ENCODE measurements at places on chromosomes 13 and 19.

DNA sequence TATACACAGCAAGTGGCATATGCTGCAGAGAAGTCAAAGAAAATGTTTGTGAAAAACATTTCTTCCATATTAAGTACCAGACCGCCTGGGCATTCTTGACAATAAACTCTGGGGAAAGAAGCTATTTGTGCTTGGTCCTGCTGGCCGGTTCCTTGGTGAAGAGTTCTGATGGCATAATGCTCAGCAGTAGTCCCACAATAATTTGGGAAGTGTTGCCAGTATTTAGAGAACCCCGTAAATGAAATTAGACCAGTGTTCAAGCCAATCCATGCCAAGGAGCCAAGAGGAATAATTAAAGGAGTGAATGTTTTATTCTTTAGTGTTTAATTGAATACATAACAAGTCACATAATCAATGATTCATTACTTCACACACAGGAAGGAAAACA is 6.3 kb downstream of the KCTD12 start:
- no peaks in the 10 kb centered on the region for H3K36me3 ChIP-seq
- no peaks in the 10 kb centered on the region for H3K27me3 ChIP-seq
- DNase-seq = no peak
- H3K4me3 ChIP-seq = no peak overlapping the region
- H3K4me1 ChIP-seq = peaks cover 2% of the 10 kb centered on the region
- H3K27ac ChIP-seq = peak overlapping the region; percentile 23

- DNase-seq = peak; percentile 46
- H3K27me3 ChIP-seq = no peaks in the 10 kb centered on the region
- H3K27ac ChIP-seq = no peak overlapping the region
- H3K4me1 ChIP-seq = peaks cover 3% of the 10 kb centered on the region
- H3K36me3 ChIP-seq = no peaks in the 10 kb centered on the region
Measured at GRCh38 chr19:42433503-42434260, 6.5 kb upstream of the LIPE start.

- no peak overlapping the region for H3K27ac ChIP-seq
- no peaks in the 10 kb centered on the region for H3K4me1 ChIP-seq
- no peak for DNase-seq
Measured at GRCh38 chr19:38194061-38194701, 29.8 kb downstream of the DPF1 start.

DNA sequence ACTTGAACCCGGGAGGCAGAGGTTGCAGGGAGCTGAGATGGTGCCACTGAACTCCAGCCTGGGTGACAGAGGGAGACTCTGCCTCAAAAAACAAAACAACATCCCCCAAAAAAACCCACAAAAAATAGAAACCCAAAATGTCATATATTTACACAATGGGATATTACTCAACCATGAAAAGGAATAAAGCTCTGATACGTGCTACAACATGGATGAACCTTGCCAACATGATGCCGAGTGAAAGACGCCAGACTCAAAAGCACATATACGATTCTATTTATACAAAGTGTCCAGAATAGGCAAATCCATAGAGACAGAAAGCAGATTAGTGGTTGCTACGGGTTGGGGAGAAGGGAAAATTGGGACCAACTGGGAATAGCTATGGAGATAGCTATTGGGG is 2.1 kb upstream of the TPRX1 start:
- H3K27me3 ChIP-seq = no peaks in the 10 kb centered on the region
- no peak overlapping the region for H3K4me3 ChIP-seq
- DNase-seq = no peak
- no peak overlapping the region for H3K27ac ChIP-seq
- H3K4me1 ChIP-seq = no peaks in the 10 kb centered on the region
- H3K36me3 ChIP-seq = no peaks in the 10 kb centered on the region

DNA sequence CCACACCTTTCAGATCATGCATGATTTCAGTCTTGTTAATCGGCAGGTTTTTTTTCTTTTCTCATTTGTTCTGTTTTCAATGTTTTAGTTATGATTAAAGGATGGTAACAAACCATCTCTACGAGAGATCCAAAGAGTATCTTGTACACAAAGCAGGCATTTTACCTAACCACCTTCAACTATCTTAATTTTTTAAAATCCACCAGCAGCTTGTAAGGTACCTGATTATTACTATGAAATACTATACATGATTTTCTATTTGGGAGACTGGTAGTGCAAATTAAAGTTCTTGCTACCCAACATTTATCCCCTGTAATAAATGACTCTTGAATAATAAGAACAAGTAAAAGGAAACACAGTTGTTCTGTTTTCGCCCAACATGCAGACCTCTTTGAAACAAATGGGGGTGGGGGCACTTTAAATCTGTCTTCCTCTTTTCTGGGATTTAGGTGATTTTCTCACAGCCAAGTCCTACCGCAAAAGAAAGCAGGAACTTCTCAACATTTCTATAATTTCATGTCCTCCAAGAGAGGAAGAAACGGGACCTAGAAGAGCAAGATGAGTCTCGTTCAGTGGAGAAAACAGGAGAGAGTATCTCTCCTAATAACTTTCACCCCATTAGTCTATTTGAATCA is 3.6 kb downstream of the POU4F1 start:
- H3K27ac ChIP-seq = no peak overlapping the region
- H3K4me1 ChIP-seq = peaks cover 22% of the 10 kb centered on the region
- H3K4me3 ChIP-seq = no peak overlapping the region
- peaks cover 80% of the 10 kb centered on the region for H3K27me3 ChIP-seq
- H3K36me3 ChIP-seq = no peaks in the 10 kb centered on the region
- DNase-seq = no peak

DNA sequence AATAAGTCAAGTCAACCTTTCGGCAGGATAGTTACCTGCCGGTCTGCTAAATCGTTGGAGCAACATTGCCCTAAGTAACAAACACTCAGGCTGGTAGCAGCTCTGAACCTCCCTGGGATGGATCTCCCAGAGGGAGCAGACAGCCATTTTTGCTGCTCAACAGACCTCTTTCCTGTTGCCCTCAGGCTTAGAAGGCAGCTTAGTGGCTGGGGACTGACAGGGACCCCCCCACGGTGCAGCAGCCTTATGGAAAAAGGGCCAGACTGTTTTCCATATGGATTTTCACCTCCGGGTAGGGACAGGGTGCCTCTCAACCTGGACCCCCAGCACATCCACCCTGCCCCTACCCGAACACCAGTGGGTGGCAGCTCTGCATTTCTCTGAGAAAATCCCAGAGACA is 49.7 kb downstream of the UBL3 start:
- H3K4me3 ChIP-seq = no peak overlapping the region
- H3K27me3 ChIP-seq = no peaks in the 10 kb centered on the region
- no peak for DNase-seq
- H3K36me3 ChIP-seq = no peaks in the 10 kb centered on the region

DNA sequence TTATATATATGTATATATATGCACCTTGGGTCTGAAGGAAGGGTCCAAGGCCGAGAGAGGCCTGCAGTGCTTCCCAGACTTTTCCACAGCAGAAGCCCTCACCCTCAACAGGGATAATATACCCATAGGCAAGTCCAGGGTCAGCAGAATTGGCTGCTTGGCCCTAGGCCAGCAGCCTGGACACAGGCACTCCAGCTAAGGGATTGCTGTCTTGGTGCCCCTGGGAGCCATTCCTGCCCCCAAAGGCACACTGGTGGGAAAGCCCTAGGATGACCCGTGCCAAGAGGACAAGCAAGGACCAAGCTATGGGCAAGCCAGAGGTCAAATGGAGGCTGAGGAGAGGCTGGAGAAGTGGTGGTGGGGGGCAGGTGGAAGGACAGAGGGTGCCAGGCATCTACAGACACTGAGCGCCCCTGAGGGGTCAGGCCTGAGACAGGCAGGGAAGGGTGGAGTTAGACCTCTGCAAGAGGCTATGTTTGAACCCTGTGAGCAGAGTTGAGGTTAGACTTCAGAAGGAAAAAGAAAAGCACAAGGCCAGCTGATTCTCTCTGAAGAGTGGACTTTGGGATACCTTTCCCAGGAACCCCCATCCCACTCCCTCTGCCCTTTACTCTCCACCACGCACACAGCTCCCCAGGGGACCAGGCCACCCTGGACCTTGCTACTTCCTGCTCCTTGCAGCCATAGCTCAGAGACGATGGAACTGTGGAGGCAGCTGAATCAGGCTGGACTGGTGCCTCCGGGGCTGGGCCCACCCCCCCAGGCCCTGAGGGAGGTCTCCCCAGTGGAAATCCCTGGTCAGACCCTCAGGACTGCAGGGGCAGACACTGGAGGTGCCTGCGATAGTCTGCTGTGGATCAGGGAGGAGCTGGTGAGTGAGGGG is at the start of gene ERICH4:
Gene ERICH4, plus strand, starts transcription at position 684 of the 883 bp plus-strand sequence. Its CDS starts 14 bp downstream, at position 698.
- no peak within 1 kb of the TSS for H3K4me3 ChIP-seq
- H3K4me1 ChIP-seq = no peaks in the 10 kb centered on the region
- peaks cover 3% of the 10 kb centered on the region for H3K36me3 ChIP-seq
- no peaks in the 10 kb centered on the region for H3K27me3 ChIP-seq
